ENCODE measurements at places on chromosomes 11 and 22.

DNA sequence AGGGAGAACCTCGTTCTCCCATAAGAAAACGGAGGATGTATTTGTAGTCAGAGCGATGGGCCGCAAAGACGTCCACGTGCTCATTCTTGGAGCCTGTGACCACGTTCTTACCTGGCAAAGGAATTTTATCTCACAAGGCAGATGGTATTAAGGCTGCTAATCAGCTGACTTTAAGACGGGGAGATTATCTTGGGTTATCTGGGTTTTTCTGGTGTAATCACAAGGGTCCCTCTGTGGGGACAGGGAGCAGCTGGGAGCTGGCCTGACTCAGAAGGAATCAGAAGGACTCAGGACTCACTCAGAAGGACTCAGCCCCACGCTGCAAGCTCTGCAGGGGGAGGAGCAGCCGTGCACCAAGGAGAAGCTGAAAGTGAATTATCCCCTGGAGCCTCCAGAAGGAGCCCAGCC lies 7.5 kb upstream of the SIGIRR start:
- no peak for DNase-seq

DNA sequence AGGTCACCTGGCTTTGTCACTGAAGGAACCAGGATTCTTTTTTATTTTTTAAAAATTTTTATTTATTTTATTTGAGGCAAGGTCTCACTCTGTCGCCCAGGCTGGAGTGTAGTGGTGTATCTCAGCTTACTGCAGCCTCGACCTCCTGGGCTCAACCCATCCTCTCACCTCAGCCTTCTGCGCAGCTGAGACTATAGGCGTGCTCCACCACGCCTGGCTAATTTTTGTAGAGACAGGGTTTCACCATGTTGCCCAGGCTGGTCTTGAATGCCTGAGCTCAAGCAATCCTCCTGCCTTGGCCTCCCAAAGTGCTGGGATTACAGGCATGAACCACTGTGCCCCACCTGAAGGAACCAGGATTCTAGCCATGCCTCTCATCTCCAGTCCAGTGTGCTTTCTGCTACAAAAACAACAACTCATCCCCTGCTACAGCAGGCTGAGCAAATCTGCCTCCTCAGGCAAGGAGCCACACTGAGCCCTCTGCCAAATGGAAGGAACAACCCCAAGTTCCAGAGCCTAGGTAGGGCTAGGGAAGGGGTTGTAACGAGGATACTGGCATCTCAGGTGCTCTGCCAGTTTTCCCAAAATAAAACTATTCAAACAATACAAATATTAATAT lies 2.6 kb upstream of the PEX26 start:
- DNase-seq, result no peak

DNA sequence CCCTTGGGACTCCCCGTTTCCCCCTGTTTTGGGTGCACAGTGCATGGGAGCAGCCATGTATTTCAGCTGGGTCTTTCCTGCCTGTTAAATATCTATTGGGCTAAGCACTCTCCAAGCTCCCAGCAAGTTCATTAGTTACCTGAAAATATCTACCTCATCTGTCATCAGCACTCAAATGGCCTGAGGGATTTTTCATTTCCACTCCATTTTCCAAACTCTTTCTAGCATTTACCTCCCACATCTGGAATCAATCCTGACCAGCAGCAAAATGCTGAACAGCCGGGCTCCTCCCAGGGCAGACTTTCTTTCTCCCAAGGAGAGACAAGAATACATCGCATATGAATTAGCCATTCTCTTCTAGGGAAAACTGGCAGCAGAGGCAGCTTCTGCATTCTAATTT lies 273.5 kb upstream of the MPPED2 start:
- no peak for DNase-seq

- DNase-seq, result no peak
These were observed 2.1 kb downstream of the VSIG2 start for GRCh38 chr11:124749912-124750311.
